Panc1 (cell line): ENCODE measurements at places on chromosomes 11 and 22.

- no peak for DNase-seq
These were observed 74.1 kb upstream of the SHANK2 start for GRCh38 chr11:71326328-71326940.

GRCh38 chr11:44988111-44988510, 37.4 kb upstream of the TP53I11 start:
- DNase-seq, result no peak

GRCh38 chr11:74694136-74694930, 36.9 kb downstream of the CHRDL2 start:
- DNase-seq, result no peak

GRCh38 chr11:15941206-15941770, 415.1 kb downstream of the SOX6 start:
- DNase-seq, result peak; percentile 13

DNA sequence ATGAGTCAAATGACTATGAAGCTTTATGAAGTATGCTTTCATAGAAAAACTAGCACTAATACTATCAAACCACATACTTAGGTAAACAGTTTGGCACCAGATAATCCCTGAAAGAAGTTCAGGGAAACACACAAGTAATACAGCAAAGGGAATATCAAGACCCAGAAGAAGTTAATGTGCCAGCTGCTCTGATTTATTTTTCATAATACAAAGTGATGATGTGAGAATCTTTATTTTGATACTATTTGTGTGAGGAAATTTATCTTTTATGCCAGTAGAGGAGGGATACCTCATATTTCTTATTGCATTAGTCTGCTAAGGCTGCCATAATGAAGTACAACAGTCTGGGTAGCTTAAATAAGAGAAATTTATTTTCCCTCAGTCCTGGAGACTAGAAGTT, 67.7 kb upstream of the ANO3 start:
- DNase-seq, result no peak

- no peak for DNase-seq
These were observed 213.3 kb downstream of the CADM1 start for GRCh38 chr11:115290893-115291292.

DNA sequence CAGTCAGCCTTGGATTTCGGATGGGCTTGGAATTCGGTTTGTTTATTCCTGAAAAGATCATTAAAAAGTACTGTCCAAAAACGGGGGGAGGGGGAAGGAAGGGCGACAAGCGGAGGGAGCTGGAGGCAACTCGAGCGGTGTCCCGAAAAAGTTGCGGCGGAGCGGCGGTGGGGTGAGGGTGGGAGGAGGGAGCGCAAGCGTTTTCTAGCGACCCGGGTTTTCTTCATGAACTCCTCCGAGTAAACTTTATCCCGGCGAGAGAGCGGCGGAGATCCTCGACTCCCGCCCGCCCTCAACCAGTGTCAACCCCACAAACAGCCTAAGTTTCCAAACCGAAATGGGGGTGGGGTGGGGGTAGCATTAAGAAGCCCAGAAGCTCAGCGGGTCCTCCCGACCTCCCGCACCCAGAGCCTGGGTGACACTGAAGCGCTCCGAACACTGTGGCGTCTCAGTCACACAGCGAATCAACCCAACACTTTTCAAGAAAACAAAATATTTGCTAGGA, 133.0 kb upstream of the C11orf58 start:
- DNase-seq, result no peak

- DNase-seq, result no peak
These were observed 38.7 kb upstream of the CALCA start for GRCh38 chr11:15010865-15011264.

- no peak for DNase-seq
These were observed 64.5 kb upstream of the EMID1 start for GRCh38 chr22:29141078-29141688.

DNA sequence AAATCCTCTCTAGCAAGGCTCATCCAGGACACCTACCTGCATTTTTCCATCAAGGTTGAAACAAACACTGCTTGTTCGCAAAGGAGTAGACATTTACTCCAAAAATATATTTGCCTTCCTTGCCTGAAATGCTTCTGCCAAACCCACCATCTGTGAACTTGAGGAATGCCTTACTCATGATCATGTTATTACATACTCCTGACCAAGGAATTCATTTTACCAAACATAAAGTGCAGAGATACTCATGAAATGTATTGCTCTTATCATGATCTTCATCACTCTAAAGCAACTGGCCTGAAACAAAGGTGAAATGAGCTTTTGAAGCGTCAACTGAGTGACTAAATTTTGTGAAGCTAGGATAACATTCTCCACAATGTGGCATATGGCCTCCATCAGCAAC, 243.1 kb upstream of the CCDC179 start:
- DNase-seq, result no peak
